ENCODE measurements at places on chromosomes 3 and 15.

DNA sequence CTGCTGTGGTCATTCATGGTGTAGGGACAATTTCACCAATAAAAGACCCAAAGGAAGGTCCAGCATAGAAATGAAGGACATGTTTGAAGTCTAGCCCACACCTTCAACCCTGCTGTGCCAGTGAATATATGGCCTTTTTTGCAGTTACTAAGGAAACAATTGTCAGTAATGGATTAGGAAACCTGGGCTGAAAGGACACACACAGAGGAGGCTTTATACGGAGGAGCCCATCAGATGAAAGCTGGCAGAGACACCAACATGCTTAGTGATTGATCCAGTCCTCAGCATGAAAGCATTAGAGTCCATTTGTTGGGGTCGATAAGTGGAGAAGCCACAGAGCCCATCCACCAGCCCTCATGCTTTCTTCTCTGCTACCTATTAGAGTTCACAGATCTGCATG is 584.3 kb downstream of the AGBL1 start:
- DNase-seq: no peak

DNA sequence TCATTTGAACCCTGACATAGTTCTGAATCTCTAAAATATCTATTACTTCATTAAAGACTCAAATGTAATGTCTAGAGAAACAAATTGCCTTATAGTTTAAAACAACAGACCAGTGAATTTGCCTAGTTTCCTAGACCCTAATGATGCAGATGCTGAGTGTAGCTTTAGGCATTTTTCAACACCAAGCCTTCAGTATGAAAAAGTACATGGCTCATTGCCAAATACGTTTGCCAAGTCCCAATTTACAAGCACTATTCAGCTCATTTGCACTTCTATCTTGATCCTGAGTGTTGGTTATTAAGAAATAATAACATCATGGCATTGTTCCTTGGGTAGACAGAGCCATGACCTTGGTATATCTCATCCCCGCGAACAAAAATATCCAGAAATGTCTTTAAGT is 46.8 kb downstream of the EOMES start:
- no peak for DNase-seq

DNA sequence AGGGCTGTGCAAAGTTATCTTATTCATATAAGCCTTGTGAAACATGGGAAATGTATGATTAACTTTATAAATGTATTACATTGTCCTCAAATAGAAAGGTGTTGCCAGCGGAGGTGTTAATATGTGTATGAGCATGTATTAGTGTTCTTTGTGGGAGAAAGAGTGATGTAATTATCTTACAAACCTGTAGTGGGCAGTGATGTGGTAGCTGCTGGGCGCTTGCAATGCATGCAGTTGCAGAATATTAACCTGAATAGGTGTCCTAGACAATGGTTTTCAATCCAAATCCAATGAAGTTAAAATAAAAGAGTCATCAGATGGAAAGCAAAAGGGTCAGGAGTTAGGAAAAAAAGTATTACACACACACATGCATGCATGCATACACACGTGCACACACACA is 881.3 kb upstream of the CADM2 start:
- DNase-seq: no peak

- DNase-seq: peak; percentile 15
These were observed 843.6 kb upstream of the ALCAM start for GRCh38 chr3:104523136-104523535.

GRCh38 chr3:151707216-151707615 is 26.5 kb upstream of the AADACL2 start:
- no peak for DNase-seq

- DNase-seq: no peak
These were observed 290.0 kb upstream of the THBS1 start for GRCh38 chr15:39290711-39291435.
